ENCODE measurements at places on chromosomes 13 and 19.

GRCh38 chr19:11506101-11506555, 489 bp upstream of the ZNF653 start:
- no peak for DNase-seq

GRCh38 chr13:28531077-28531844, 36.3 kb upstream of the FLT1 start:
- DNase-seq, result peak; percentile 68

DNA sequence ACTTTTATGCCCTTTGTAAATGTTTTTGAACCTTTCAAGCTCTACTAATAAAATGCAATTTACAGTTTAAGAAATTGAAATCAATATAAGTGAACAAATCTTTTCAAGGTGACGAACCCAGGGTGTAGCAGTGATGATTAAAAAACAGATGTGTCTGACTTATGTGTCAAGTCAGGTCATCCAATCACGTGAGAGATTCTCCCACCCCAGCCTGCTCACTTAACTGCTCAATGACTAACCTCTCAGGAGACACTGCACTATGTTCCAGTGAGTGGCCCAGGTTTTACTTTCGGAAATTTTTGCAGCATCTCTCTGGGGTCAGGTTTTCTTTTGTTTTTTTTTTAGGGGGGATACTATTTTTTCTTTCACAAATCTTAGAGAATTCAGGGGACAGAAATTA, 60.7 kb downstream of the ZNF429 start:
- DNase-seq, result no peak

DNA sequence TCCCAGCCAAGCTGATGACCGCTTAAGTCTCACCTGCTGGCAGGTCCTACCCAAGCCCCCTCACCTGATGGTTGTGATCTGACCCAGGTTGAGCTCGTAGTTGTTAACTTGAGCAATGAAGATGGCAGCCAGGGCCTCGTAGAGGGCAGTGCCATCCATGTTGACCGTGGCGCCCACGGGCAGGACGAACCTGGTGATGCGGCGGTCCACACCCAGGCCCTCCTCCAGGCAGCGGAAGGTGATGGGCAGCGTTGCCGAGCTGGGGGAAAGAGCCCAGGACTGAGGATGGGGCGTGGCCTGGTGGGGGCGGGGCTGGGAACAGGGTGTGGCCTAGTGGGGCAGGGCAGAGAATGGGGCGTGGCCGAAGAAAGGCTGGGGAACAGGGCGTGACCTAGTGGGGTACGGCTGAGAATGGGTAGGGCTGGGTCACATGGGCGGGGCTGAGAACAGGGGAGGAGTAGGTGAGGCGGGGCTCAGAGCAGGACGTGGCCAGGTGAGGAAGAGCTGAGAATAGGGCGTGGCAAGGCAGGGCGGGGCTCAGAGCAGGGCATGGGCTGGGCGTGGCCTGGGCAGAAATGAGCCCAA, 12.9 kb downstream of the OR7C2 start:
- no peak for DNase-seq

DNA sequence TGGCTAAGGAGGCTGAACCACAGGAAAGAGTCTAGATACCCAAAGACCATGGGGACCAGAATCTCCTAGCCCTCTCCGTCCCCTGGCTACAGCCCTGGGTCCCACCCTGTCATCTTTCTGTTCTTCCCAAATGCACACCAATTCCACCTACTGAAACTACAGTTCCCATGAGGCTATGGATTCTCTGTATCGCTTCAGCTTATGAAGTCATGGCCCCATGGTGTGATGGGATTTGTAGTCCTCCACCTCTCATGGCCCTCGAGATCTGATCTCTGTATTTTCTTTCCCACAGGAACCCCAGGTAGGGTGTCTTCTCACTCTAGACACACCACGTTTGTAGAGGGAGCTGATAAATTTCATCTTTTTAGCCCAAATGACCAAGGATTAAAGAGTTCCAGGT, 11.8 kb downstream of the PTPRH start:
- no peak for DNase-seq

DNA sequence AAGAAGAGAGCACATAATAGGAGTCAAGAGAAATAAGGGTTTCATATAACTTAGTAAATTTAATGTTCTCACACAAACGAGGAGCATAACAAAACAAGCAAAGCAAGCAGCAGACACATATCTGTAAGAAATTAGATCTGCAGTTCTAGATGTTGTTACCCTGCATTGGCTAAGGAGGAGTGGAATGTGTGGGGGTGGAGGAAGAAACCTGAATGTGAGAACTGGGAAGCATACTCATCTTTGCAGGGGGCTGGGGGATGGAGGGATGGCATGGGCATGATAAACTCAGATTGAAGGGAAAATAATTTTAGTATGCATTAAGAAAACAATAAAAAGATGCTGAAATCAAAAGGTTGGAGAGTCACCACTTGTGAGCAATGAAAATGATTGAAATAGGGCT, 255.0 kb downstream of the LIG4 start:
- DNase-seq, result no peak
